ENCODE measurements at places on chromosomes 16 and 17.
A peak's percentile ranks its signal among the peaks of the same experiment; 100 is the strongest.

GRCh38 chr17:12985431-12986293 lies 32.2 kb downstream of the ELAC2 start:
- no peak for DNase-seq

DNA sequence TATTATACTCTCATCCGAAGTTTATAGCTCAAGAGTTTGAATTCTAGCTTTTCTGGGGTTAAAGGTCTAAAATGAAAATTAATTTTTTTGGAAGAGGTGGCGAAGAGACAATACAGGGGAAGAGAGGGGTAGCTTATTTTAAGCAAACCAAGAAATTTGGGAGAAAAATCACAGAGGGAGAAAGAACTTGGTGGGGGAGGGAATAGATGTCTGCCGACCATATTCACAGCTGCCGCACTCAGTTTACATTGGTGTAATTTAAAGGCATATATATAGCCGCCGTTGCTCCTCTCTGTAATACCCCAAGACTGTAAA lies 6.5 kb upstream of the ZFHX3 start:
- no peak for DNase-seq

DNA sequence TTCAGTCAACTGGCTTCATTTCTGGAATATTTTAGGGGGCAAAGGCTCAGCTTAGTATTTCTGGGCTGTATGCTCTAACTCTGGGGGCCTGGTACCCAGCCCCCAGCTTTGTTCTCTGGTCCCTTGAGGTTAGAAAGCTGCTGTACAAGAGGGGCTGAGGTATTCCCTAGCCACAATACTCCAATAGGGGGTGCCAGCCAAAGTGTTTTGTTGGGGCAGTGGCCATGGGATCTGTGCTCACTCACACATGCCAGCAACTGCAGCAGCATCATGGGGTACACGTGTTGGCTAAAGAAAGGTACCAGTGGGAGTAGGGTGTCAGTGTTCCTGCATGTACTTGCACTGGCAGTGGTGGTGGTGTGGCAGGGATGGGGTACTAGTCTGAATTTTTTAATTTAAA lies 257.3 kb downstream of the CA10 start:
- DNase-seq: no peak

GRCh38 chr17:64377769-64378282 lies 12.8 kb downstream of the PECAM1 start:
- no peak for DNase-seq

- DNase-seq: peak; percentile 61
These were observed at the start of gene DCAKD for GRCh38 chr17:45051060-45051719. Gene DCAKD, minus strand, starts transcription at chr17:45051632. Its CDS starts 16,747 bp downstream, at chr17:45034885.

- no peak for DNase-seq
These were observed 279.6 kb downstream of the SNX29 start for GRCh38 chr16:12255919-12256665.

DNA sequence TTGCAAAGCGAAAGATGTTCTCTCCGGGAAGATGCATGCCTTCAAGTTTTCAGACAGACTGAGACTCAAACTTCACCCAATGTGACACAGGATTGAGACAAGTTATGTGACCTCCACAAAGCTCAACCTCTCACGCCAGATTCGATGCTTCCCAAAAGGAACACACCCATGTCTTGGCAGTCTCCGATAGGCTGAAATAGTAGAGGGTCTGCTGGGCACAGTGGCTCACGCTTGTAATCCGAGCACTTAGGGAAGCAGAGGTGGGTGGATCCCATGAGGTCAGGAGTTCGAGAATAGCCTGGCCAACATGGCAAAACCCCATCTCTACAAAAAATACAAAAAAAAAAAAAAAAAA lies 22.1 kb downstream of the ZFHX3 start:
- no peak for DNase-seq

DNA sequence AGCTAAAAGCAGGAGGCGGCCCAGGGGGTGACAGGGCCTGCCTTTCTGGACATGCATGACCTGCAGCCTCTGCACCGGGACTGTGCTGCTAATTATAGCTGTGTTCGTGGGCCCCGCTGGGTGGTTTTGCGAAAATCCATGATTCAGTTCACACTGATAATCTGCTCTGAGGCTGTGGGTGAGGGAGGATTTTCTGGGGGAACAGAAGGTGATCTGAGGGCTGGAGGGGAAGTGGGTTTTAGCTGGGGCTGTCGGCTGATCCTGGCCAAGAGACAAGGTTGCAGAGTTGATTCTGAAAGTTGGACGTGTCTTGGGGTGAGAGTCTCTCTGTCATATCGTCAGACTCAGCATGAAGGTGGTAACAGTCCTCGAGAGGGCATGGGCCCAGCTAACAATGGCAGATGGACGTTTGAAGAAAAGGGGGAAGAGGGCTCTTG lies 187.5 kb upstream of the ZNF469 start:
- DNase-seq: no peak

DNA sequence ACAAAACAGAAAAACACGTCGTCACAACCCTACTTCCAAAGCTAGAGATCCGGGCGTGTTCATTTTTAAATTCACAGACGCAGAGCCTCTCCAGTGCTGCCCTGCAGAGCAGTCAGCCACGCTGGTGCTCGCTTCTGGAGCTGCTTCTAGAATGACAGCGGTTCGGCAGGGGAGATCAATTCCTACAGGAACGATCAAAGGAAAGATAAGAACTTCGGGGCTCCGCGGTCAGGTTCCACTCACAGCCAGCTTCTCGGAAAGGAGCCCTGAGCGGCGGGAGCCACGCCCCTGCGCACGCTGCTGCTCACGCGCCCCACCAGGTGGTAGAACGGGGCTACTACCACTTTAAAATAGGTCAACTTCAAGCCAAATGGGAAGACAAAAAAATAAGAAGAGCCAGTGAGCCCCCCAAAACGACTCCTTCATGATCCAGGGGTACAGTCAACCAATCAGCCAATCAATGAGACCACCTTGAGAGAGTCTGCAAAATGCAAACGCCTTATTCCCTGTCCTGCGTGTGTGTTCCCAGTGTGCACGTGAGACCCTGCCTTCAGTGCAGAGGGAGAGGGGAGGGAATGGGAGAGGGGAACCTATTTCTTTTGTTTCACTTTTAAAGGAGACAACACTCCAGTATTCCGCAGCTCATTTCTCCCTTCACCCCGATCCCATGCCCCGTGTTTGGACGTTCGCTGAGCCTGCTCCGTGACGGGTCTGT lies 209.7 kb downstream of the RBFOX3 start:
- DNase-seq: no peak

DNA sequence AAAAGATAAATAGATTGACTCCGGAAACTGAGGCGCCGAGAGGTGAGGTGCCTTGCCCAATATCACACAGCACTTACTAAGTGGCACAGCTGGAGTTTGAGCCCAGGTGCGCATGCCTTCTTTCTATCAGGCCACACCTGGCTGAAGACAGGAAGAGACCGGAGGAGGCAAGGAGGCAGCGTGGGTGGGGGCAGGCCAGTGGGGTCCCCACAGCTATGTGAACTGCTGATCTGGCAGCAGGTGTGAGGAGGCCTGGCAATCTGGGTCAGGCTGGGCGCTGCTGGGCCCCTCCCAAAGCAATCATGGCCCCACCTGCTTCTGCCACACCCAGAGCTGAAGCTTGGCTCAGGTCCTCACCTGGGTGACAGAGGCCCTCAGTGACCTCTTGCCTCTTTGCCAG lies 1.9 kb upstream of the GDPD3 start:
- no peak for DNase-seq

GRCh38 chr16:31869511-31870201 lies 4.0 kb upstream of the ZNF267 start:
- DNase-seq: no peak

DNA sequence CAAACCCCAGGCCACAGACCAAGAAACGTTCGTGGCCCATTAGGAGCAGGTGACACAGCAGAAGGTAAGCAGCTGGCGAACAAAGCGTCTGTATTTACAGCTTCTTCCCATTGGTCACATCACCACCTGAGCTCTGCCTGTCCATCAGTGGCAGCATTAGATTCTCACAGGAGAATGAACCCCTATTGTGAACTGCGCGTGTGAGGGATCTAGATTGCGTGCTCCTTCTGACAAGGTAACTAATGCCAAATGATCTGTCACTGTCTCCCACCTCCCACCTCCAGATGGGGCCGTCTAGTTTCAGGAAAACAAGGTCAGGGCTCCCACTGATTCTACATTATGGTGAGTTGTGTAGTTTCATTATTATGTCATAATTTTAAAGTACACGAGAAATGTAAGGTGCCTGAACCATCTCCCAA lies 186.3 kb downstream of the CPPED1 start:
- DNase-seq: no peak

- DNase-seq: no peak
These were observed 15.3 kb downstream of the KSR1 start for GRCh38 chr17:27471321-27472269.

- DNase-seq: no peak
These were observed 27.5 kb downstream of the KCNJ16 start for GRCh38 chr17:70102531-70102930.

- DNase-seq: no peak
These were observed 350.9 kb upstream of the TNRC6C start for GRCh38 chr17:77607606-77608005.

DNA sequence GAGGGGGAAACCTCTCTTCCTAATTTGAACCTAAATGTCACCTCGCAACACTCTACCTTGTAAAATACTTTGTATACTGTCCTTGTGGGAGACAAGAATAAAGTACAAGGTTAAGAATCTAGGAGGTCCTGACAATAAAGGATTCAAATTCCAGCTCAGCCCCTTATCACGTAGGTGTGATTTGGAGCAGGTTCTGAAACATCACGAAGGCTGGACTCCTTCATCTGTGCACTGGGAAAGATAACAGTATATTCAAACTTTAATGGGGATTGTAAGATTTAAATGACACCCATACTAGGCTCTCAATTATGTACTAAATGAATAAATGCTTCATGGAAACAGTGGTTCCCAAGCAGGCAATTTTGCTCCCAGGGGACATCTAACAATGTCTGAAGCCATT lies 2.1 kb downstream of the TXNDC11 start:
- DNase-seq: no peak

DNA sequence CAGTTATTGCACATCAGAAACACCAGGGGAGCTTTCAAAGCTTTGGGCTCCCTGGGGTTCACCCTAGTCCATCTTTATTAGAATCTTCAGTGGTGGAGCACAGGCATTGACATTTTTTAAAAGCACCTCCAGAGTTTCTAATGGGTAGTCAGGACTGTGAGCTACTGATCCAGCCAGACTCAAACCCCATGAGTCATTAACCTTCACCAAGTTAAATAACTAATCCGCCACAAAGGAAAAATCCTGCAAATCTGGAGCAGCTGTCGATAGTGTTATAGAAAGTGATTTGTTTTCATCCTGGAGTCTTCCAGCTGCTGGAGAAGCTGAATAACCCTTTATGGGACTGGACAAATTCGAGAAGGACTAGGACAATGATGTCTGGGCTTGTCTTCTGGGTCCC lies 93.2 kb upstream of the PIRT start:
- DNase-seq: no peak

DNA sequence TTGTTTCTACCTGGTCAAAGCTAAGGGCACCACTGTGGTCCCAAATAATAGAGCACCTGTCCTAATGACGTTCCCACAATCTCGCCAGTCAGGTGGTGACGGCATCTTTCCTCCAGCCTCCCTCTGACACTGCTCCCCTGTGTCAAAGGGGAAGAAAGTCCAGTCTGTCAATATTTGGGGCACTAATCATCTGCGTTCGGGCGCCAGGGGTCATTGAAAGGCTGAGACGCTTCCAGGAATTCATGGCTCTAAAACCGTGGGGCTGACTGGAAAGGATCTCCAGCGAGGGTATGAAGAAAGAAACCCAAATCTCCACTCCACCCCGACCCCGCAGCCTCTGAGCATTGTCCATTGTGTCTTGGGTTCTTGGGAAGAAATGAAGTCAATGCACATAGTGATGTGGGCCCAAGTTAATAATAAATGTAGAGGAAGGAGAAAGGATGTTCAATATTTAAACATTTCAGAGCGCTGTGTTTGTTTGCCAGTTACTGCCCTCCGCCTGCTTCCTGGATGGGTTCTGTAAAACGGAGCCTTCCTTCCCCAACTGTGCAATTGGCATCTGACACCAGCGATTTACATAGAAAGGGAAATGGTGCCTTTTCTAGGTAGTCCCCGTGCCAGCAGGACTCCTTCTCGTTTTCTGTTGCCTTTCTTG lies 103.2 kb downstream of the SOCS1 start:
- DNase-seq: no peak

DNA sequence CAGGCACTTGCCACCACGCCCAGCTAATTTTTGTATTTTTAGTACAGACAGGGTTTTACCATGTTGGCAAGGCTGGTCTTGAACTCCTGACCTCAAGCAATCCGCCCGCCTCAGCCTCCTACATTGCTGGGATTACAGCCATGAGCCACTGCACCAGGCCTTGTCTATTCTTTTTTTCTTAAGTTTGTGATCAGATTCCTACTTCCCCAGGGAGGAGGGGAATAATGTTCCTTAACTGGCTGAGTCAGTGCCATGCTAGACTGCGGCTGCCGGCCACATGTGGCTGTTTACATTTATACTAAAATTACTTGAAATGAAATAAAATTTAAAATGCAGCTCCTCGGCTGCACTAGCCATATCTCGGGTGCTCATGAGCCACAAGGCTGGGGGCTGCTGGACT lies 27.8 kb upstream of the USP36 start:
- no peak for DNase-seq

GRCh38 chr16:64654178-64654577 lies 467.7 kb downstream of the CDH11 start:
- DNase-seq: no peak

DNA sequence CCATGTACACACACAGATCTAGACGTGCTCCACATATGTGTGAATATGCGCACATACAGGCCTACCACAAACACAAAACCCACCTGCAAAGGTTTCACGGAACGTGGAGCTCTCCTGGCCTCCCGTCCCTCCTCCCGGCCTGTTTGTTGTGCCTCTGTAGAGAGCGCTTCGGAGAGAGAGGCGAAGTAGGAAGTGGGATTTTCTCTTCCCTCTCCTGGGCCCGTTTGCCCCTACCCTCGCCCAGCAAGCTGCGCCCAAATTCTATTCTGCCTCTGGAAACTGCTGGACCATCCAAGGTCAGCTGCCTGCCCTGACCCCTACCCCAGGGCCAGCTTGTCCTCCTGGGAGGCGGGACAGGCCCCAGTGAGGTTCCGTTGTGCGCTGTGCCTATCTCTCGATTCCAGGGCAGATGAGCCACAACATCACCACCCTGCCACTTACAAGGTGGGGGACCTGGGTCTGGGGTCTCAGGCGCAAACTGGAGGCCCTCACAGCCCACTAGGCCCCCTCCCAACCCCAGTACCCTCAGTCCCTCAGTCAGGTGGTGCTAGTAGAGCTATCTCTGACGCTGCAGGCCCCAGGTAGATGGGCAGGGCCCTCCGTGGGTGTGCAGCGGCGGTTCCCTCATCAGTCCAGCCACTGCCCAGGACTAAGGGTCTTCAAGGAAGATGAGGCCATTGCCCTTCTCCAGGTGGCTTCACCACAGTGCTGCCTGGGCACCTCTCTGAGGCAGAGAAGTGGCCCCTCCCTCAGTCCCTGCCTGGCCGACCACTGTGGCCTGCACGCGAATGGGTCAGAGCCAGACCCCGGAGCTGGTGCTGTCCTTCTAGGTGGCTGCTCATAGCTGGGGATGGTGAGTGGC lies 54.2 kb downstream of the BEAN1 start:
- DNase-seq: no peak

GRCh38 chr17:79695797-79696609 lies 34.7 kb upstream of the ENPP7 start:
- no peak for DNase-seq
